ENCODE measurements at places on chromosomes 5 and 9. TPM values are rescaled to one million over a fixed set of nuclear protein-coding genes. Genes with fewer than 3 reads are reported as not detected.

Gene SH3GL2
- 0.85 TPM for total RNA-seq

DNA sequence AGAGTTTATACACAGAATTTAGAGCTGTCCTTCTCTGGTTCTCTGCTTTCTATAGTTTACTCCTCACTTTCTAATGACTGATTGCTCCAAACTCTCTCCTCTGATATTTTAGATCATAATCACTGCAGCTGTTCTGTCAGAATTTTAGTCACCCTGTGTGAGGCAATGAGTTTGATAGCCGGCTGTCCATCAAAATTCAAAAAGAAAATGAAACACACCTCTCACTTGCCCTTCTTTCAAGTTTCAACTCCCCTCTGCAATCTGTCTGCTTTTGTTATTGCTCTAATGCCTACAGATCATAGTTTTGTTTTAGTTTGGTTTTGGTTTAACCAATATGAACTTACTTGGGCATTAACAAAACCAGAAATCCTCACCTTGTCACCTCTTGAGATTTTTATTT is 23.3 kb upstream of the ABLIM3 start:
- no peaks in the 10 kb centered on the region for H3K27me3 ChIP-seq
- no peak overlapping the region for H3K4me3 ChIP-seq
- no peaks in the 10 kb centered on the region for H3K4me1 ChIP-seq
- H3K36me3 ChIP-seq, result no peaks in the 10 kb centered on the region

Gene KIAA0825
- total RNA-seq, result 3.9 TPM

Gene SLC36A2
- total RNA-seq, result not detected

- no peaks in the 10 kb centered on the region for H3K36me3 ChIP-seq
- H3K4me1 ChIP-seq, result no peaks in the 10 kb centered on the region
- H3K27ac ChIP-seq, result no peak overlapping the region
- H3K27me3 ChIP-seq, result no peaks in the 10 kb centered on the region
- DNase-seq, result no peak
Measured at GRCh38 chr5:55920784-55921183, 69.6 kb downstream of the IL31RA start.

- H3K27ac ChIP-seq, result no peak overlapping the region
- no peak overlapping the region for H3K4me3 ChIP-seq
- peaks cover 7% of the 10 kb centered on the region for H3K4me1 ChIP-seq
- DNase-seq, result no peak
- no peaks in the 10 kb centered on the region for H3K36me3 ChIP-seq
Measured at GRCh38 chr5:58135571-58136335, 324.1 kb downstream of the PLK2 start.

- no peak overlapping the region for H3K4me3 ChIP-seq
- H3K4me1 ChIP-seq, result no peaks in the 10 kb centered on the region
- H3K27ac ChIP-seq, result no peak overlapping the region
- H3K36me3 ChIP-seq, result no peaks in the 10 kb centered on the region
- DNase-seq, result no peak
Measured at GRCh38 chr5:62065050-62065449, 241.0 kb upstream of the KIF2A start.

GRCh38 chr5:38148021-38148625 is 110.2 kb upstream of the EGFLAM start:
- H3K27ac ChIP-seq, result no peak overlapping the region
- no peaks in the 10 kb centered on the region for H3K27me3 ChIP-seq
- H3K4me1 ChIP-seq, result no peaks in the 10 kb centered on the region
- H3K36me3 ChIP-seq, result no peaks in the 10 kb centered on the region

DNA sequence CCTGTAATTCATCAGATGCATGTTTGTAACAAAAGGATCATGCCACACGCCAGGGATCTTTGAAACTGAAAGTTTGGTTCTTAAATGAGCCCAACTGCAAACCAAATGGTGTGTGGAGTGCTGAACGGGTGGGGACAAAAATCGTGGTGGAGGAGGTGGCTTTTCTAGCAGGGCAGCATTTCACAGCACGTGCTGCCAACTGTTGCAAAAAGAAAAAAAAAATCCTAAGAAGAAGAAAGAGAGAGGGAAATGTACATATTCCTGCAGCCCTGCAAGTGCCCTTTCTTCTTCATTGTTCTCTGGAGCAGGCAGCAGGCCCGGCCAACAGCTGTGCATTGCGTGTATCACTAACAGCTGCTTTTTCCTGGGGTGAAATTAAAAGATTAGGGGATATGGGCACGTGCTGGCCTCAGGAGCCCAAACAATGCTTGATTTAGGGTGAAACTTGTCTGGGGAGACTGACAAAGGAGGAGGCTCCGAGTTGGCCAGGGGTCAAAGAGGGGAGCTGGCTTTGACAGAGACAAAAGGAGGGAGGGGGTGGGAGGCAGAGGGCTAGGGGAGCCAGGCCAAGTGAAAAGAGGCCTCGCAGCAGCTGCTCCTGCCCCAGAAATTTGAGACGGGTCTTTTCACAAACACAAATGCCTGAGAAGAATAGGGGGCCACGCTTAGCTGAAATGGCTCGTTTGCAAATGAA is 73.0 kb downstream of the GADD45G start:
- H3K36me3 ChIP-seq, result no peaks in the 10 kb centered on the region
- peak; percentile 54 for DNase-seq
- H3K4me3 ChIP-seq, result no peak overlapping the region
- H3K27me3 ChIP-seq, result no peaks in the 10 kb centered on the region
- H3K4me1 ChIP-seq, result peaks cover 13% of the 10 kb centered on the region
- H3K27ac ChIP-seq, result no peak overlapping the region

Gene ACTL7A
- total RNA-seq, result not detected

All from ovary (tissue), 10 donors.